ENCODE measurements at places on chromosomes 11 and 22.
A peak's percentile ranks its signal among the peaks of the same experiment; 100 is the strongest.

- DNase-seq = peak; percentile 90
These were observed at the start of gene LGALS1 for GRCh38 chr22:37674951-37675929. Gene LGALS1, plus strand, starts transcription at chr22:37675636. Its CDS starts 67 bp downstream, at chr22:37675703.

DNA sequence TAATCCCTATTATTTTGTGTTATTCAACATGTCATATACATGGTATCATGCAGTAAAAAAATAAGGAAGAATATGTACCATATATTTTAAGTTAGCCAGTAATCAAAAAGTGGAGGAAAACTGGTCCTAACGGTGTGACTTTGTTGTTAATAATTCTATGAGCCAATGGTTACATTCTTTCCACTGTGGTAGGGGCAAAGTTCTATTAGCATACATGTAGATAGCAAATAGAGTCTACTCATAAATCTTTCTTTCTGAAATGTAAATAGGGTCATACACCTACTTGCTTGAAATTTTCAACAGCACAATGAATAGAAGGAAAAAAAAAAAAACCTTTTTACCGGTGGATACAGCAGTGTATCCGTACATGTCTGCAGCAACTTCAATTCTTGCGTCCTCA is 364.8 kb downstream of the RAB38 start:
- DNase-seq = peak; percentile 68

DNA sequence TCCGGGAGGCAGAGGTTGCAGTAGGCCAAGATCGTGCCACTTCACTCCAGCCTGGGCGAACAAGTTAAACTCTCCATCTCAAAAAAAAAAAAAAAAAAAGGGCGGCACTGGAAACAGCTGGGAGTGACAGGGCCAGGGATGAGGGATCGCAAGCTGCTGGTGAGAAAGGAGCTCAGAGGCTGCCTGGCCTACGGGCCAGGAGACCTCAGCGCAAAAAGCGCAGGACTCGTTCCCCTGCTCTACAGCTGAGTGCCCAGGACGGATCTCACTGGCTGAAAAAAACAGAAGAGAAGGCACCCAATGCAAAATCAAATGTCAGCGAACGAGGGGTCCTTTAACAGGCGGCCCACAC is 650 bp upstream of the NUP50 start:
- no peak for DNase-seq

GRCh38 chr11:116960930-116961329 is 123.5 kb upstream of the APOA1 start:
- DNase-seq = no peak

DNA sequence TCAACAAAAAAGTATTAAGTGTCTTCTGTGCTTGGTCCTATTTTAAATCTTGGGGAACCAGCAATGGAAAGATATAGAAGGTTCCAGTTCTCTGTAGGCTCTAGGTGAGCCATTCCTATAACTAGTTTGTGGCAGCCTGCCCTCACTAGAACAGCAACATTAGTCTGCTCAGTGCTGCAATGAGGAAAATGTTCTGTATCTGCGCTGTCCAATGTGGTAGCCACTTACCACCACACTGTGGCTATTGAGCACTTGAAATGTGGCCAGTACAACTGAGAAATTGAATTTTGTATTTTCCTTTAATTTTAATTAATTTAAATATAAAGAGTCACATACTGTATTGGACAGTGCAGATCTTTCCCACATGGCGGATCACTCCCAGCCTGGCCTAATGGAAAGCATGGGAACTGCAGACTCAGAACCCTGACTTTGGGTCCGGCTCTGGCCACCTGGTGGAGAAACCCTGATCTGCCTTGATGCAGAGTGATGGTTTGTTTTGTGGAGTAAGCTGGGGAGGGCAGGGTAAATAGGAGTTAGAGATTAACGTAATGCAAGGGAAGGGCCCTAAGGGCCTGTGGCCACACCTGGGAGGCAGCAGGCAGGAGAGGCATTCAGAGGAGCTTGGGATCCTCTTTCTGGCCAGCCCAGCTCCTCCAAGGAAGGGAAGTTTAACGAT is 101.0 kb downstream of the ME3 start:
- no peak for DNase-seq

- DNase-seq = no peak
These were observed 27.9 kb upstream of the KRTAP5-7 start for GRCh38 chr11:71499125-71499524.

GRCh38 chr22:36934418-36935312 is 21.2 kb downstream of the CSF2RB start:
- DNase-seq = no peak

GRCh38 chr11:69337211-69337721 is 43.3 kb downstream of the MYEOV start:
- DNase-seq = peak; percentile 69

Measured in small intestine (tissue), 16 donors.